A549 treated with Mapracorat at 1 μM for 4 hours (cell line): ENCODE measurements at places on chromosomes 5 and 9. TPM values are rescaled to one million over a fixed set of nuclear protein-coding genes. Genes with fewer than 3 reads are reported as not detected.

Gene CPLANE1
- 3.0 to 6.1 TPM (median 3.7 TPM) in 5 replicates for total RNA-seq

Gene NEURL1B
- 5.1 to 7.6 TPM (median 6.8 TPM) in 5 replicates for total RNA-seq

Gene GPR21
- total RNA-seq = not detected in 5 replicates

Gene THBS4
- 0.04 to 0.17 TPM (median 0.13 TPM) in 4 of 5 replicates, not detected in the other for total RNA-seq

Gene ZFP2
- 0.08 TPM in 1 of 5 replicates, not detected in the others for total RNA-seq

Gene PCDHA12
- total RNA-seq = 2.8 to 3.2 TPM (median 3.0 TPM) in 5 replicates

Gene SEMA6A
- 0.06 to 0.19 TPM (median 0.13 TPM) in 4 of 5 replicates, not detected in the other for total RNA-seq

Gene LTC4S
- total RNA-seq = 0.58 TPM in 2 of 5 replicates, not detected in the others

Gene COL23A1
- not detected in 5 replicates for total RNA-seq

Gene FOXD4L3
- total RNA-seq = 0.08 to 0.16 TPM (median 0.10 TPM) in 3 of 5 replicates, not detected in the others

Gene ZNF883
- 0.78 to 0.99 TPM (median 0.84 TPM) in 5 replicates for total RNA-seq

Gene FOXD4
- total RNA-seq = 0.26 to 0.46 TPM (median 0.42 TPM) in 5 replicates

Gene F12
- 14.4 to 25.7 TPM (median 24.1 TPM) in 5 replicates for total RNA-seq
